ENCODE measurements at places on chromosomes 4 and X. TPM values are rescaled to one million over a fixed set of nuclear protein-coding genes. Genes with fewer than 3 reads are reported as not detected.

The MUC7 gene
- total RNA-seq, result not detected

DNA sequence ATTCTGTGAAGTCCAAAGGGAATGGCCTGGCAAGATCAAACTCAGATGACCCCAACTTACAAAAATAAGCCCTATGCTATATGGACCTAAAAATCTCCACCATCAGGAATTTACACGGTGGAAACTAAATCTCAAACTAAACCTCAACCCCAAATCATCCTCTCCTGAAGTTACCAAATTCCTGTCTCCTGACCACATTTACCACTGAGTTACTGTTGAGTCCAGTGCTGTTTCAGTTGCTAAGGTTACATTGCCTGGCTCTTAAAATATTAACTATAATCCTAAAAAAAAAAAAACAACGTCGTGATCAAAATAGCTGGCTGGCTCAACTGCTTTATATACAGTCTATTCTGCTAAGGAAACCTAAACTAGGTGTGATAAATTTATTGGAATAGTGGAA lies 315.2 kb upstream of the SLIT2 start:
- peak; percentile 80 for DNase-seq

DNA sequence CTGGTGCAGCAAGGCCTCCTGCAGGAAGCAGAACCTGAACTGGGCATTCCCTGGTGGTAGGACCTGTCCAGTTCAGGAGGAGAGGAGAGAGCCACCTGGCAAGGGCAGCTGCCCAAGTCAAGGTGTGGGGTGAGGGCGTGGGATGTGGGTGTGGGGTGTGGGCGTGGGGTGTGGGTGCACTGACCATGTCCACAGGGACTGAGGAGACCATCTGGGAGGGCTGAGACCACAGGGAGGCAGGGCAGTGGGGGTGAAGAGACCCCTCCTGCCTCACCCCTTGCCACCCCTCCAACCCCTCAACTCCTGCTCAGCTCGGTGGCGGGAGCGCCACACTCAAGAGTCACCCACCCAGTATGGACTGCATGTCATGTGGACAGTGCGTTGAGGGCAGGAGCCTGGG lies 117.9 kb downstream of the CPZ start:
- DNase-seq, result no peak

DNA sequence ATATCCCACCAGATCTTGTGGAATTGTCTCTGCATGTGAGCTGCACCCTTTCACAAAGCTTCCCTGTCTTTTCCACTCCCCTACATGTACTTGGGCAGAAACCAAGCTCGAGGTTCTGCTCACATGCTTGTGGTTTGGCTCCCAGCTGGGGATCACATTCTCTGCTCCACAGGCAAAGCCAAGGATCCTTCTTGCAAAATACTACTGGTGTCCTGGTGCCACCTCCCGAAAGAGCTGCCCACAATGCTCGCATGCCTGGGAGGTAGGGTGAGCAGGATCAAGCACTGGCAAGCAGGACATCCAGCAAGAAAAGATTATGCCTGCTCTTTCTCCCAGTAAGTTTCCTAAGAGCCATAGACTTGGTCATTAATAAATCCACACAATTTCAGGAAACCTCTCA lies 45.1 kb upstream of the PPARGC1A start:
- no peak for DNase-seq

The VCX3A gene
- total RNA-seq, result not detected

The NCAPG gene
- total RNA-seq, result 39.2 TPM

All from HFFc6 (cell line).